ENCODE measurements at places on chromosomes 1 and 21.

- DNase-seq: no peak
Measured at GRCh38 chr1:204483791-204484190, 10.8 kb downstream of the PIK3C2B start.

GRCh38 chr1:246786606-246787238 is 62.5 kb downstream of the SCCPDH start:
- DNase-seq: no peak

- DNase-seq: no peak
Measured at GRCh38 chr1:214792527-214793186, 189.7 kb downstream of the CENPF start.

GRCh38 chr1:44594871-44595735 is 79.2 kb downstream of the TMEM53 start:
- peak; percentile 79 for DNase-seq

GRCh38 chr1:178031856-178032320 is 62.0 kb upstream of the RASAL2 start:
- DNase-seq: peak; percentile 8

- DNase-seq: no peak
Measured at GRCh38 chr1:227777156-227777555, 38.3 kb upstream of the PRSS38 start.

DNA sequence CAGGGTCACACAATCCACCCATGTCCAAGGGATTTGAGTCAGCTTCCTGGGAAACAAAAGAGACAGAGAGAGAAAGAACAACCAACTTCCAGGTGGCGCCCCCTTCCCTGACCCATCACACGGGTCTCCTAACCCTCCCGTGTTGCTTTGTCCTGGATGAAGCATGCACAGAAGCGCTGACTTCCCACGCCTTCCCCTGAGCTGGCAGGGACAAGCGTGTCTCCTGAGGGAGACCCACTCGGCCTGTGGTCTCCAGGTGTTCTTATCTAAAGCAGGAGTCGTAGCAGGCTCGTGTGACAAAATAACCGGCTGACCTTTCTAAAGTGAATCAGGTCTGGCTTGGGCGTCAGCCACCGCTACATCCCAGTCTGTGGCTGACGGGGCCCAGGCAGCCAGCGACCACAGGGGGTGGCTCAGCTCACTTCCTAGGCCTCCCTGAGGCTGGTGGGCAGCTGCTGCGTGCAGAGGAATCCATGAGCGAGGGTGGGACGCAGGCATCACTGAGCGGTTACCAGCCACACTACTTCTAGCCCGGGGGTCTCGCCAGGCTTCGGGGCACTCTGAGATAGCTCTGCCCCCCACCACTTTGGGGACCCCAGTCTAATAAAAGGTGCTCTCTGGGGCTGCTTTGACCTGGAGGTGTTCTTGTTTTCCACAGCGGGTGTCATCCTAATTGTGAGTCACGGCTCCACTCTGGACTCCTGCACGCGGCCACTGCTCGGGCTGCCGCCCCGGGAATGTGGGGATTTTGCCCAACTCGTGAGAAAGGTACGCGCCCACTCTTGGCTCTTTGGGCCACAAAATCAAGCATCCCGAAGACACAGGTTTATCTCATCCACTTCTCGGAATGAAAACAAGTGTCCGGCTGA is 40.4 kb downstream of the UBASH3A start:
- DNase-seq: no peak

GRCh38 chr1:226688808-226689207 is 50.3 kb downstream of the ITPKB start:
- no peak for DNase-seq

DNA sequence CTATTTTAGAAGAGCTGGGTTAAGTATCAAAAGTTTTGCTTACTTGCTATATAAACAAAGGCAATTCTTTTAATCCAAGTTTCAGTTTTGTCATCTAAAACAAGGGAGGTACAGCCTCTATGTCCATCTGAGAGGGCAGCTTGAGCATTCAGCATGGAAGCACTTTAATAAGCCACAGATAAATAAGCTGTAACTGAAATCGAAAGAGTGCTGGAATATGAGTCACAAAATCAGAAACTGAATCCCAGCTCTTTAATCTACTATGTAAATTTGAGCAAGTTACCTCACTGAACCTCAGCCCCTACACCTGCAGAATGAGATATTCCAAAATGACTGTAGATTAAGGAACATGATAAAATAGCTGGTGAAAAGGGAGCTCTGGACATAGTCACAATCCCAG is 80.0 kb upstream of the HP1BP3 start:
- no peak for DNase-seq

- peak; percentile 35 for DNase-seq
Measured at GRCh38 chr1:41496080-41497055, 11.9 kb upstream of the EDN2 start.

- no peak for DNase-seq
Measured at GRCh38 chr1:190192627-190193026, 285.0 kb downstream of the BRINP3 start.

DNA sequence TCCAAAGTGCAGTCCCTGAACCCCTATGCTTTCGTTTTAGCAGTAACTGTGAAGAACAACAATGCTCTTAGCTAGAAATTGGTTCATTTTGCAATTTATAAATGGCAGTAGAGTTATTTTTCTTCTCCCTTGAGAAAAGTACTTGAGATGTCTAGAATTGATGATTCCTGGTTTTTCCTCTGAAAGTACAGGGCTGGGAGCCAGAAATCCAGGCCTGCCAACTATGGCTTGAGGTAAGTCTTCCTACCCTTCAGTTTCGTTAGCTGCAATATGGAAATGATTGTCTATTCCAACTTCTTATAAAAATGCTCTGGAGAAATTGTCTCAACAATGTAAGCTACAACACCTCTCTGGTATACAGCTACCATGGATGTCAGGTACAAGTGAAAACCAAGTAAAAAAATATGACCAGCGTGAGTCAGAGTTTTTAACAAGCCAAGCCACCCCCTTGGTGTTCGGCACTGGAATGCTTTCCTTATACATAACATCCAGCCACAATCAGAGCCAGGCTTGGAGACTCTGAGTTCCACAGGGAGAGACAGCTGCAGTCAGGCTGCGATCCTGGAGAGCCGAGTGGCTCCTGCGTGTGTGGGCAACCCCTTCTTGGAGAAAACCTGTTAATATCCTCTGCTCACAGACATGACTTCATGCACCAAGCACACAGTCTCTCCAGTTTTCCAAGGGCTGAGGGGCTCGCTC is 22.0 kb downstream of the TSPAN2 start:
- no peak for DNase-seq

DNA sequence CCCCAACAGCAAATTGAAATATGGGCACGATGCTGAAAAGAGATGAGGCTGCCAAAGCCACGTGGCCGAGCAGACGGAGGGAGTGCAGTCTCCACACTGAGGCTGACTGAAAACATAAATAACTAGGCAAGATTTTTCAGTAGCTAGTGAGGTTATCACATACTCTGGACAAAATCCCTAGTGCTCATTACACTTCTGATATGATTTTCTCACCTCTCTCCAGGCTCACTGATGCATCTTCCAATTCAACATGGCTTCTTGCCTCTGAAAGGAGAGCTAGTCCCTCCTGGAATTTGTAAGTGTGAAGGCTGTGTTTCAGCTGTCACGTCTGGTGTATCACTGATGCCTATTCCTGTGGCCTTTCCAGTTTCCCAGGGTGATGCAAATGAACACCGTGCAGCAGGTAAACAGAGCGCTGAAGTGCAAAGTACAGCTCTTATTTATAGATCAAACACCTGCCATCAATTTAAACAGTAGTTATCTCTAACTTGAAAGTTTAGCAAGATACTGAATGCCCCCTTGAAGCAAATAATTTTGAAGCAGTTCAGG is 656.1 kb downstream of the KIF26B start:
- DNase-seq: no peak

DNA sequence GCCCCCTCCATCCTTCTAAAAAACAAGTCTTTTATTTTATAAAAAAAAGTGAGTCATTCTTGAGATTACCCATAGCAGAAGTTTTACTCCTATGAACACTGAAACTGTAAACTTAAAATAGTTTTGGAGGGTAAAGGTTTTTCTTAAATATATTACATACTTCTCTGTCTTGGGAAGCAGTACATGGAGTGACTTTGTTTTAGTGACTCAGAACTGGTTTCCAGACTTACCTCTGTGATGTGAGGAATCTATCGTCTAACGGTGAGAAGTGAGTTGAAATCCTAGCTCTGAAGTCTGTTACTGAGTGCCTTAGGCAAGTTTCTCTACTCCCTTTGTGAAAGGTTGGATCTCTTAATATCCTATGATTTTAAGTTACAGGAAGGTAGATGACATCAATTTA is 176.3 kb upstream of the POU3F1 start:
- no peak for DNase-seq

- DNase-seq: no peak
Measured at GRCh38 chr1:43566382-43567044, 35.8 kb downstream of the PTPRF start.

DNA sequence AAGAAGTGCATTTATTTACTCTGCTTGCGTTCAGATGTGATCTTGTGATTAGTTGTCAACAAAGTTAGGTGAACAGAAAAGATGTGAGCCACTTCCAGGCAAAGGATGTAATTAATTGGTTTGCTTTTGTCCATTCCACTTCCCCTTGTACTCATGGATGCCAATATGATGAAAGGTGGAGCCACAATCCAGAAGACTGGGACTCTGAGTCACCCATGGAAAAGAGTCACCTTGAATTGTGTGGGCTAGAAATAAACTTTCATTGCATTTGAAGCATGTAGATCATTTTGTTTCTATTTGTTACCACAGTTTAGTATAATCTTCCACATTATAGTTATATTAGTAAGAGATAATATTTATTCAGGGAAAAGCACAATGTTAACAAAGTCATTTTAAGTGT is 684.2 kb downstream of the LTN1 start:
- DNase-seq: no peak

DNA sequence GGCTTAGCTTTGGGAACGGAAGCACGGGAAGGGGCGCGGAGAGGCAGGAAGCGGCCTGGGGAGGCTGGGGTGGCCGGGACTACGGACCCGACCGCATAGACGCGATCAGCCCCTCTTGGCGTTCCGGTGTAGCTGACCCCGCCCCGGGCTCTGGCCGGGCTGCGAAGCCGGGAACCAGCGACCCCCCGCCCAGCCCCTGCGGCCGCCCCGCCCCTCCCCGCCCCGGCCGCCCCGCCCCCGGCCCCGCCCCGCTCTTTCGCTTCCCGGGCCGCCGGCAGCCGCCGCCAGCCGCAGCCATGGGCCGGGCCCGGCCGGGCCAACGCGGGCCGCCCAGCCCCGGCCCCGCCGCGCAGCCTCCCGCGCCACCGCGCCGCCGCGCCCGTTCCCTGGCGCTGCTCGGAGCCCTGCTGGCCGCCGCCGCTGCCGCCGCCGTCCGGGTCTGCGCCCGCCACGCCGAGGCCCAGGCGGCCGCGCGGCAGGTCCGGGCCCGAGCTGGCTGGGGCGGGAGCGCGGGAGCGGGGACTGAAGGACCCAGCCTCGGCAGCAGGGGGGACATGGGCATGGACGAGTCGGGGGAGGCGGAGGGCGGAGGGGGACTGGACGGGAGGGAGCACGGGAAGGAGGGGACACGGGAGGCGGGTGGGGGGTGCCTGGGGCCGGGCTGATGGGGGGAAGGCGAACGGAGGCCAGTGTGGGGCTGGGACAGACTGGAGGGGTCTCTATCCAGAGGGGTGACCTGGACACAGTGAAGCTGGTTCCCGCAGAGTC is at the start of gene SELENON:
SELENON (plus strand) TSS at position 259 of the 768 bp plus-strand sequence; CDS start at position 297, 38 bp downstream.
- no peak for DNase-seq

DNA sequence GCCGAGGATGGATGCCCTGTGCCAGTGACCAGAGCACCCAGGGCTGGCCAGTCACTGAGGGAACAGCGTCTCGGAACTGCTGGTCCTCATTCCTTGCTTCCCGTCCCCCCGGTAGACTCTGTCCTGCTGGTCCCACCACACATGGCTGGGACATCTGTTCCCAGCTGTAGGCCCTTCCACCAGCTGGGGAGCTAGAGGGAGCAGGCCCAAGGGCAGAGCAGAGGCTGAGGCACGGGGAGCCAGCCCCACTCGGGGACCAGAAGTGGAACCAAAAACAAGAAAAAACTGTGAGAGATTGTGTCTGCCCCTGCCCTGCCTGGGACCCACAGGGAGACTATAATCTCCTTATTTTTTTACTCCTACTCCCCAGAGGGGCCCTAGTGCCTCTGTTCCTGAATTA is 23.8 kb downstream of the ATP8B2 start:
- DNase-seq: no peak

- no peak for DNase-seq
Measured at GRCh38 chr1:8486047-8486446, 168.1 kb downstream of the SLC45A1 start.

GRCh38 chr1:97384294-97384968 is 536.4 kb downstream of the DPYD start:
- DNase-seq: no peak

- no peak for DNase-seq
Measured at GRCh38 chr21:44459712-44460440, 4.6 kb downstream of the LRRC3 start.

- no peak for DNase-seq
Measured at GRCh38 chr21:34988139-34988538, 61.0 kb downstream of the RUNX1 start.

DNA sequence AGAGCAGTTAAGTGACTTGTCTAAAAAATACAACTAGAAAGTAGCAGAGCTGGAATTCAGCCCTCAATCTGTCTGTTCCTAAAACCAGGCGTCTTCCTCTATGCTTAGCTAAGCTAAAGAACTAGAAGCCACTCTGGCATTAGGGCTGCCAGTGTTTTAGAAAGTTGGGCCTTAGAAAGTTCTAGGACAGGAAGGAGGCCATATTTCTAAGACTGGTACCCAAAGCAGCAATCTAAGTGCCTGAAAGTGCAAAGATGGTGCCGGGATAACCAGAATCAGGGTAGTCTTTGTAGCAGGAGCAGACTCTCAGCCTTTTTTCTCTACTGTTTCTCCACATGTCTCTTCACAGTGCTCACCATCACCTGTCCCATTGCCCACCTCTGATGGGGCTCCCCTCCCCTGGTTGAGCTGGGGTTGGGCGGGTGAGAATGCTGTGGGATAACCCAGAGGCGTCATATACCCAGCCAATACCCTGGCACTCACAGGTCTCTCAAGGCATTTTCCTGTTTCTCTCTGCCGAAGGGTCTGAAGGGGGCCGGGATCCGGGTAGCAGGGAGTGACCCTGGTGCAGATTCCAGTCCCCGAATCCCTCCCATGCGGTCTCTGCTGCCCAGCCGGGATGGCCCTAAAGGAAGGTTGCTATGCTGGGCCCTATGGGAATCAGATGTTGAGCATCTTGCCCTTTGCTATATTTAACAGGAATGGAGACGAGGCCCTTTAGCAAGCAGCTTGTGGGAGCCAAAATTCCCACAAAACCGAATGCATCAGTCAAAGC is 1.1 kb upstream of the RCSD1 start:
- no peak for DNase-seq

All from activated CD8-positive, alpha-beta memory T cell treated with anti-CD3 and anti-CD28 coated beads for 48 hours (primary cell).